ENCODE measurements at places on chromosomes 16 and 17.

DNA sequence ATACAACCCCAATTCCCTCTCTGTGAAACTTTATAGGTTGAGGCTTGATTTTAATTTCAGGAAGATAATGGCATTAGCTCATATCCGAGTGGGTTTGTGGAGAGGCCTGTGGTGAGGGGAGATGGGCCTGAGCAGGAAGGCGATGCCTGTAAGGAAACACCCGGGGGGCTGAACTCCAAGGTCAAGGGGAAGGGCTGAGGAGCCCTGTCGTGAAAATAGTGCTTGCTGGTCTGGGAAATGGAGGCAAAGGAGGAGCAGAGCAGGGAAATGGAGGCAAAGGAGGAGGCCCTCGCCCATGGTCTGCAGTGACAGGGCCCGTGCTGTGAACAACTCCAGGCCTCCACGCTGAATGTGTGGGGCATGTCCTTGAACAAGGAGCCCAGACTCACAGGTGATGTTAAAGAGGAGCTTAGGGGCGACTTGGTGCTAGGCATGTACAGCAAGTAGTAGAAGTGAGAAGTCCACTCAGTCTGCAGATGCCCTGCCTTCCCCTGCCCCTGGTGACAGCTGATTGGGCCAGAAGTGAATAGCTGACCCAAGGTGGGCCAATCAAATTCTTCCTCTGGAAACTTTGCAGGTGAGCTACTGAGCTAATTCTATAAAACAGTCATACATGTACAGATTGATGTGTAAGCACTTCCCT, 38.1 kb downstream of the MRPS23 start:
- DNase-seq = no peak

- no peak for DNase-seq
Observed at GRCh38 chr16:48909231-48909630, 299.3 kb upstream of the N4BP1 start.

- no peak for DNase-seq
Observed at GRCh38 chr17:14918540-14918939, 346.6 kb downstream of the PMP22 start.

GRCh38 chr17:28916302-28916934, 13.5 kb upstream of the DHRS13 start:
- peak; percentile 79 for DNase-seq

GRCh38 chr17:42980766-42981397, 517 bp downstream of the RUNDC1 start:
- peak; percentile 71 for DNase-seq

DNA sequence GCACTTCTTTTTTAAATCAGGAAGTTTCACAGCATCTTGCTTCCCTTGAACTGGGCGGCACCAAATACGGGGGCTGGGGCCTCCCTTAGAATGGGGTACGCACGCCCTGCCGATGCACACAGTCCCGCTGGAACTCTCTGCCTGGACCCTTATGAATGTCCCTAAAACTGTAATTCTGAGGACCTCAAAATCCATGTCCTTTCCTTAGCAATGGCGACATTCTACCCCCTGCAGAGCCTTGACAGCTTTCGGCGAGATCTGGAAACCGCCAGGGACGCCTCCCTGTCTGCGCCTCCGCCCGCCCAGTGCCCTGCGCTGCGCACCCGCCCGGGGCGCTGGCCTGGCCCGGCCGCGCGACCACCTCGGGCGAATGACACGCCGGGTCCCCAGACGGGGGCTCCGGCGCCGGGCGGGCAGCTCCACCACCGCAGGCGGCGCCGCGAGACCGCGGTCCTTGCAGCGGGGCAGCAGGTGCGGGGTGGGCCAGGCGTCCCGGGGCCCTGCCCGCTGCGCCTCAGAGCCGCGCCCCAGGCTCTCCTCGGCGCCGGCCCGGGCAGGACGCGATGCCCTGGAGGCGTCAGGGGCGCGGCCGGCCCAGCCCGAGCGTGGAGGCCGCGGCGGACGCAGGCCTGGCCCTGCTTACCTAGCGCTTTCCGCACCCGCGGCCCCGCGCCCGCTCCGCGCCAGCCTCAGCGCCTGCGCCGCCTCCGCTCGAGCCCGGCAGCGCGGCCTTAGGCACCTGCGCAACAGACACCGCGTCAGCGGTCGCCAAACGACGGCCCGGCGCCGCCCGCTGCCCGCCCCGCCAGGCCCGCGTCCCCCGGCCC, 548 bp downstream of the HAGH start:
- DNase-seq = peak; percentile 81

- no peak for DNase-seq
Observed at GRCh38 chr17:2684549-2684948, 27.0 kb downstream of the CLUH start.

- peak; percentile 83 for DNase-seq
Observed at GRCh38 chr17:76681222-76682137, 29.3 kb downstream of the MXRA7 start.

DNA sequence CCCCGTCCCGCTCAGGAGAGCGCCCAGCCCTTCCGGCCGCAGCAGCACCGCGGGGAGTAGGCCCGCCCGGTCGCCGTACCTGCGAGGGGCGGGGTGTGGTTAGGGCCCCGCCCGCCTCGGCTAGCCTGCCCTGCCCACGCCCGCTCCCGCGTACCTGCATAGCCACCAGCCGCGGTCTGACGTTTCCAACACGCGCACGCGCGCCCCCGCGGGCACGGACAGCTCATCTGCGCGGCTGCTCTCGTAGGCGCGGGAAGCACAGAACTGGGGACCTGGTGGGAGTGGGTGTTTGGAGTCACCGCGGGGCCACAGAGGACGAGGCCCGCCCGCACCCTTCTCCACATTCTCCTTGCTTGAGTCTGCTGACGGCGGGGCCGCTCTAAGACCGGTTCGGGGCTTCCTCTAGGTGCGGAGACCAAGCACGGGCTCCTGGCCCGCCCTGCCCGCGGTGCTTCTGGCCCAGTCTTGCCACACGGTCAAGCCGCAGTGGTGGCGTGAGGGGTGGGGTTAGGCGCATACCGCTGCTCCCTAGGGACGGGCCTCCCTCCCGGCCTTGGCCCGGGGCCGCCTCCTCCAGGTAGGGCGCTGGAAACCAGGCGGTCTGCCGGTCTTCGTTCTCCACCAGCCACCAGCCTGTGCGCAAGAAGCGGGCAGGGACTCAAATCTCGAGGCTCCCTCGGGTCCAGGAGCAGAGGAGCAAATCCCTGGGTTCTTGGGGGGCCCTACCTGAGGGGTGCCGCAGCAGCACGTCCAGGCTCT, 1.8 kb downstream of the NOXO1 start:
- no peak for DNase-seq

DNA sequence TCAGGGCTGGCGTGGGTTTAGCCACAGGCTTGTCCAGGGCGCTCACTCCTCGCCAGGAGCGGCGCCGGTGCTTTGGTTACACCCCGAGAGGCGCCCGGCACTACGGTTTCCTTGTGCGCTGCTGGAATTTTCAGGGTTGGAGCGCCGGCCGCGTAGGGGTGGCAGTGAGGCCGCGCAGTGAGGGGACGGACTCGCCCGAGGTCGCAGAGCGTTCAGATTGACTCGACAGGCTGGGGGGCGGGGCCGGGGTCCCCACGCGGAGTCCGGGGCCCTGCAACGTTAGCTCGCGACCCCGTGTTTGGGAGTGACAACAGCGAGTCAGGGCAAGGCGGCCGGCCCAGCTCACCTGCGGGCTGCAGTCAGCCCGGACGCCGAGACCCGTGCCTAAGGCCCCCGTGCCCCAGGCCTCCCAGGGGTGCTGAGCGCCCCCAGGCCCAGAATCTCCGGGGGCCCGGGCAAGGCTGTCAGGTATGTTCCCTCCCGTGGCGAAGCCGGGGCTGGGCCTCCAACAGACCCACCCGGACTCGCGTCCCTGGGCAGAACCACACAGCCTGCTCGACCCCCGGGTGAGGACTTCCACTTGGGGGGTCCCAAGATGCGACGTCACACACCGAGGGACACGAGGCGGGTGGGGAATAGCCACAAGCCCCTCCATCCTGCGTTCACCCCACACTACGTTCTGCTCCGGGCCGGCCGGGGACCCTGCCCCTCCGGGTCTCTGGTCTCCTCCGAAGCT, 1.3 kb upstream of the ACTG1 start:
- DNase-seq = no peak

DNA sequence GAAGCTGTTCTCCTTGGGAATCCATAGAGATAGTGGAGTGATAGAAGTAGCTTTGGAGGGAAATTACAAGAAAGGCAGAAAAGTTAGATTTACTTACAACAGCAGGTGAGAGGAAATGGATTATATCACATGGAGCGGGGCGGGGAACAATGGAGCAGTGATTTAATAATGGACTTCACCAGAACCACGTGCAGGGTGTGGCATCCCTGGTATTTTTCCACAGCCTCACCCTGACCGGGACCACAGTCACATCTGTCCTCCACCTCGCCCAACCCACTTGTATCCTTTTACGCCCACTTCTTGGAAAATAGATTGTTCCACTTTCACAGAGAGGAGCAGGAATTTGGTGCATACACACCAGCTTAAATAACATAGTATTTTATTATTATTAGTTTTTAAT, 15.9 kb upstream of the CYB5B start:
- no peak for DNase-seq

- DNase-seq = no peak
Observed at GRCh38 chr16:64159976-64160375, 961.9 kb downstream of the CDH11 start.

DNA sequence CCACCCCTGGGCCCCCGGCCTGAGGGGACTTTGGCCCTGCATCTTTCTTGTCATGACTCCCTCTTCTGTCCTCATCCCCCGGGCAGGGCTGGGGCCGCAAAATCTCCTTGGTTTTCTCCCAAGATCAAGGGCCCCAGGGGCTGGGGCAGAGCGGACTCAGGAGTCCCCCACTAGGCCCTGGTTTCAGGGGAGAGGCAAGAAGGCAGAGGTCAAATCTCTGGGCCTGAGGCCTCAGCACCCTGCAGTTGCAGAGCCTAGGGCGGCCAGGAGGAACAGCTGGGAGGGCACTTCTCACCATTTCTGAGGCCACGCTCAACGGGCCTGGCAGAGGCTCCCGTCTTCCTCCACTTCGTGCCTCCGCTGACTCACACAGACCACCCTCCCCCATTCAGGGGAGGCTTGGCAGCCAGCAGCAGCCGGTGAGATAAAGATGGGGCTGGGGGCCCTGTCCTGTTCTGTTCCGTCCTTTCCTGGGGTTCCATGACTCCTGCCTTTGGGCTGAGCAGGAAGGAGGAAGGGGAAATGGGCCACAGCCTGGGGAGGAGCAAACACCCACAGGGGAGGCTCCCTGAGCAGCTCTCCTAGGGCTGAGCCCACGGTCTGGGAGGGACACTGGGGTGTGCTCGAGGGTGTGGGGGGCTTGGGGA, 12.4 kb downstream of the ZSCAN10 start:
- no peak for DNase-seq

GRCh38 chr16:11075163-11075562, 130.8 kb downstream of the CLEC16A start:
- no peak for DNase-seq

DNA sequence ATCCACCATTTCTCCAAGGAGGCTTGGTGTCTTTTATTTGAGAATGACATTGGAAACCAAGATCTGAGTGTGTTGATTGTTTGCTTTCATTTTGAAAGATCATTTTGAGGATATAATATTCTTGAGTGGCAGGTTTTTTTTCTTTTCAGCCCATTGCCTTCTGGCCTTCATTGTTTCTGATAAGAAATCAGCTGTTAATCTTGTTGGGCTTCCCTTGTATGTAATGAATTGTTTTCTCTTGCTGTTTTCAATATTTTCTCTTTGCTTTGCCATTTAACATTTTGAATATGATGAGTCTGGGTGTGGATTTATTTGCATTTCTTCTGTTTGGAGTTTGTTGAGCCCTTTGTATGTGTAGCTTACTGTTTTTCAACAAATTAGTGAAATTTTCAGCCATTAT, 22.0 kb downstream of the PRSS54 start:
- DNase-seq = no peak

DNA sequence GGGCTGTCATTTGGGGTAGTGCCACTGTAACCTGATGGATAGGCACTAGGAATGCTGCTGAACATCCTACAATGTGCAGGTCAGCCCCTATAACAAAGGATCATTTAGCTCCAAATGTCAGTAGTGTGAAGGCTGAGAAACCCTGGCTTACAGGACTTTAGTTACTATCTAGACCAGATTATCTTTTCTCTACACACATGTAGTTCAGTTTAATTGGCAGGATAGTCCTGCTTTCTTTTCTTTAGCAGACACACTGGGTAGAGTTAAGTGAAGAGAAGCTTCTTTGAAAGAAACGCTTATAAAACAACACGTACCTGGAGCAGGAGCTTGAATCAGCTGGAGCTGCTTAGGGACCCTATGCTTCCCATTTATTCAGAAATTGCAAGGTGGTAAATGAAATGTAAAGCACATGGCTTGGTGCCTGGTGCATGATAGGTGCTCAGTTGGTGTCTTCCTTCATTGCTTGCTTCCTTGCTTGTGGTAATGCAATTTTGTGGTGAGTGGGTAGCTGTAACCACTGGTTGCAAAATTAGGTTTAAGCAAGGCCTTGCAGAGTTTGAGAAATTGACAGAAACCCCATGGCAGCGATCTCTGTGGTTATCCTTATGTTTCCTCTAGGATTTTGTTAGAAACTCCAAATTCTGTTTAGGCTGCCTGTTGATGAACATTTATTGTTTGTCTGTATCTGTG, 9.4 kb downstream of the METTL9 start:
- peak; percentile 35 for DNase-seq

- peak; percentile 33 for DNase-seq
Observed at GRCh38 chr17:28416703-28417311, 10.8 kb upstream of the SLC46A1 start.

- DNase-seq = no peak
Observed at GRCh38 chr16:76531236-76531635, 254.0 kb downstream of the CNTNAP4 start.

DNA sequence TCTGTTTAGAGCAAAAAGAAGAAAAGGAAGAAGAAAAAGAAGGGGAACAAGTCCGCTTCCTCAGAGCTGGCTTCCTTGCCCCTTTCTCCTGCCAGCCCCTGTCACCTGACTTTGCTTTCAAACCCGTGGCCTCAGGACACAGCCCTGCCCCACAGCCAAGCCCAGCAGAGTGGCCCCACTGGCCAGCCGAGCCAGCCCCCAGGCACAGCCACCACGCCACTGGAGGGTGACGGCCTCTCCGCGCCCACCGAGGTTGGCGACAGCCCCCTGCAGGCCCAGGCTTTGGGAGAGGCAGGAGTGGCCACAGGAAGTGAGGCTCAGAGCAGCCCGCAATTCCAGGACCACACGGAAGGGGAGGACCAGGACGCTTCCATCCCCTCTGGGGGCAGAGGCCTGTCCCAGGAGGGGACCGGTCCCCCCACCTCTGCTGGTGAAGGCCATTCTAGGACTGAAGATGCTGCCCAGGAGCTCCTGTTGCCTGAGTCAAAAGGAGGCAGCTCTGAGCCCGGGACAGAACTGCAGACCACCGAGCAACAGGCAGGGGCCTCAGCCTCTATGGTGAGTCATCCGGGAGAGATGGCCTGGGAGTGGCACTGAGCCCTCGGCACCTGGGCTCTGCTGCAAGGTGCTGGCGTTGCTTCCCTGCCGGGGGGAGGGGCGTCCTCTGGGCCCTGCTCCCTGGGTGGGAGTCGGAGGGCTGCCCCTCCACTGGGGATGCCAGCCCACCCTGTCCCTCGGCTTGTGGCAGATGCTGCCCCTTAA, 27.3 kb downstream of the RNF213 start:
- DNase-seq = no peak

DNA sequence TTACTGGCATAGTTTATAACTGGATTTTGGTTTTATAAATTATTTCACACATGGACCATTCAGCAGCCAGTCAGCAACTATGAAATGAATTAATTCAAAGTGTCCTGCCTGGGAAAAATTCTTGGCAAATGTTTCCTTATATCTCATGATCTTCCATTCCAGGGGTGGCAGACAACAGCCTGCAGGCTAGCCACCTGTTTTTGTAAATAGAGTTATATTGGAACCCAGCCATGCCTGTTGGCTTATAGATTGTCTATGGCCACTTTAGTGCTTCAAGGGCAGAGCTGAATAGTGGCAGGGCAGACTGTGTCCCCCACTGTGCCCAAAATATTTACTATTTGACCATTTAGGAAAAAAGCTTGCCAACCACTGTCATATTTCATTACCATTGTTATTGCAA, 613.7 kb downstream of the TMEM114 start:
- DNase-seq = no peak

GRCh38 chr16:2598723-2599122, 60.9 kb downstream of the PDPK1 start:
- DNase-seq = no peak

All from hematopoietic multipotent progenitor cell treated with erythropoietin and hydrocortisone succinate and interleukin-3 and kit ligand, for 17 days (in vitro differentiated cells).